ENCODE measurements at places on chromosomes 11 and 22.

GRCh38 chr11:121534131-121535093 is 81.6 kb upstream of the SORL1-AS1 start:
- DNase-seq: peak; percentile 80

- no peak for DNase-seq
These were observed 14.4 kb upstream of the APOL4 start for GRCh38 chr22:36215981-36216380.

DNA sequence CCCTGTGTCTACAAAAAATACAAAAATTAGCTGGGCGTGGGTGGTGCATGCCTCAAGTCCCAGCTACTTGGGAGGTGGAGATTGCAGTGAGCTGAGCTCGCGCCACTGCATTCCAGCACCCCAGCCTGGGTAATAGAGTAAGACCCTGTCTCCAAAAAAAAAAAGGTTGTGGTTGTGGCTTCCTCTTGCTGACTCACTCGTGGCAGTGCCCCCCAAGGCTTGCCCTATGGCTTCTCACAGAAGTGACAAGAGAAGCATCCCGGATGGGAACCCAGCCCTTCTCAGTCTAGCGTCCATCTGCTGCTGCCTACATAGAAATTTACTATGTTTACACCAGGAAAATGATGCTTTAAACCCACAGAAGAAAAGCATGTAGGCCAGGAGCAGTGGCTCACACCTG is 68.5 kb upstream of the PITPNB start:
- DNase-seq: peak; percentile 51

DNA sequence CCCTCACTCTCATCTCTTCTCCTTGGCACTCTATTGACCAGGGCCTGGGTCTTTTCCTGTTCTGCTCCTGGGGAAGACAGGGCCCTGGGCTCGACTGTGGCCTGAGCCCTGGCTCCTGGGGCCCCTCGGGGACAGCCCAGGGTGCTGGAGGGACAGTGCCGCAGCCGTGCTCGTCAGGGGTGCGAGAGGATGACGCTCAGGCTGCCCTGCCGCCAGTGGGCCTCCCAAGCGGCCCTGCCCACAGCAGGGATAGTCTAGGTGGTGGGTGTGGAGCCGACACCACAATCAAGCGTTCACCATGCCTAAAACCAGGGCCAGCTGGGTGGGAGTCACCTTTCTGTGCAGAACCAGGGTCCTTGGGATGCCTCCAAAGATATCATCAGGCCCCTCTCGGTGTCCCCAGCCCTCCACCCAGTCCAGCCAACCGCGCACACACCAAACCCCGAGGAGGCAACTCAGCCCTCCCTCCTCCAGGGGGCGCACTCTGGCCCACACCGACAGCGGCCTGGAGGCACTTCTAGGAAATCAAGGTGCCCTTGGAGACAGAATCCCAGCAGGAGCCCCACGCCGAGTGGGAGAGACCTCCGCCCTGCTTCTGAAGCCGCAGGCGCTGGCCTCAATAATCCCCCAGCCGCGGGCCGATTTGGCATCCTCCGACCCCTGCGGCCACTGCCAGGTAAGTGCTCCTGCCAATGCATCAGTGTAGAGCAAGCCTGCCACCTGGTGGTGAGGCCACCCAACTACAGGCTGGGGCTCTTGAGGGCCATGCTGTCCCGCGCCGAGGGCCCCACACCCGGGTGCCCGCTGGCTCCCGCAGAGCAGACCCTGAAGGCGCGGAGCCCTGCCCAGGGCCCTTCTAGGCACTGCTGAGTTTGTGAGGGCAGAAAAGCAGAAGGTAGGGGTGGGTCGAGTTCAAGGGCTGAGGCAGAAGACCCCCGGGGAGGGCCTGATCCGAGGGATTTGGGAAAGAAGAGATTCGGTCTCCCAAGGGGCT is 496.4 kb downstream of the BUD13 start:
- no peak for DNase-seq

GRCh38 chr11:67581469-67581868 is 2.1 kb upstream of the GSTP1 start:
- DNase-seq: no peak

Measured in foreskin fibroblast (primary cell).